NCI-H460 (cell line): ENCODE measurements at places on chromosomes 7 and 10.

DNA sequence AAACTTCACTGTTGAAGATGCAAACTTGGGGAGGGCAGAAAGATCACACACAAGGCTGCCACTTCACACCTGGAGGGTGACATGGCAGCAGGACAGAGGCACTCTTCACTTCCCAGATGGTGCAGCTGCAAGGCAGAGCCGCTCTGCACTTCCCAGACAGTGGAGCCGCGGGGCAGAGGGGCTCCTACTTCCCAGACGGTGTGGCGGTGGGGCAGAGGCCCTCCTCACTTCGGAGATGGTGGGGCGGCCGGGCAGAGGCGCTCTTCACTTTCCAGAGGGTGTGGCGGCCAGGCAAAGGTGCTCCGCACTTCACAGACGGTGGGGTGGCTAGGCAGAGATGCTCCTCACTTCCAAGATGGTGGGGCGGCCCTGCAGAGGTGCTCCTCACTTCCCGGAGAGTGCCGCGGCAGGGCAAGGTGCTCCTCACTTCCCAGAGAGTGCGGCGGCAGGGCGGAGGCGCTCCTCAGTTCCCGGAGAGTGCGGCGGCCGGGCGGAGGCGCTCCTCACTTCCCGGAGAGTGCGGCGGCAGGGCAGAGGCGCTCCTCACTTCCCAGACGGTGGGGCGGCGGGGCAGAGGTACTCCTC, 58.3 kb upstream of the PPP1R9A start:
- DNase-seq: no peak

GRCh38 chr10:114751856-114752255, 69.7 kb upstream of the FHIP2A start:
- no peak for DNase-seq

GRCh38 chr7:155455132-155455693, 2.7 kb upstream of the EN2 start:
- DNase-seq: no peak

DNA sequence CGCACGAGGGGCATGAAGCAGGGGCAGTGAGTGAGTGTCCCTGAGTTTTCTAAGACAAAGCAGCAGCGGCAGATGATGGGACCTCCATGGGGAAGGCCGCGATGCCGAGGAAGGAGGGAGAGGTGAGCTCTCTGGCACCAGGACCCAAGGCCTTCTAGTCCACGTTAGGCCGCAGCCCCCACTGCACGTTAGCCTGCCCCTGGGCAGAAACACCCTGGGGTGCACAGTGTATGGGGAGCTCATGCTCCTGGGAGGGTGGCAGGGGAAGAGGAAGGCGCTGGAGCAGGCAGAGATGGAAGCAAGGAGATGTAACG, 97.3 kb upstream of the IKZF1 start:
- no peak for DNase-seq

GRCh38 chr10:88379575-88379974, 203.5 kb downstream of the RNLS start:
- no peak for DNase-seq

DNA sequence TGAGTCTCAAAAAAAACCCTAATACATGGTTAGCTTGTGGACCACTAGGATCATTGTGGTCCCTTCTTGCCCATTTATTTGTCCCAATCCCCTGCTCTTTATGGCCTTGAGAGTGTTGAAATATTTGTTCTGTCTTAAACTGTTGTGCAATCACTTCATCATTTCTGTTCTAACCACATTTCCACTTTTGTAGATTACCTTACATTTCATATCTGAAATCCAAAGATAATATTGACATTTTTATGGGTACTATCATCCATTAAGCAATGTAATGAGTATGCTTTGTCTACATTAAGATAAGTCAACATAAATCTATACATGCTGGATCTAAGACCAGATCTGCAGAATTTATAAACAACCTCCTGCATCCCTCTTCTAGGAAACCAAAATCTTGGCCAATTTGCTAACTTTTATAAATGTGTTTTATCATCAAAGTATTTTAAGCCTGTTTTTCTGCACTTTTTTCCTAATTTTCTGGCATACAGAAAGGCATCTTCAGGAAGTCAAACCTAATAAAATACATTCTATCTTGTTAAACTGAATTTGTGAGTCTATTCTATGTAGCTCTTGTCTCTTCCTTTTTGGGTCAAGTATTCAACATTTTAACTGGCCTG, 359.4 kb upstream of the CELF2 start:
- no peak for DNase-seq

DNA sequence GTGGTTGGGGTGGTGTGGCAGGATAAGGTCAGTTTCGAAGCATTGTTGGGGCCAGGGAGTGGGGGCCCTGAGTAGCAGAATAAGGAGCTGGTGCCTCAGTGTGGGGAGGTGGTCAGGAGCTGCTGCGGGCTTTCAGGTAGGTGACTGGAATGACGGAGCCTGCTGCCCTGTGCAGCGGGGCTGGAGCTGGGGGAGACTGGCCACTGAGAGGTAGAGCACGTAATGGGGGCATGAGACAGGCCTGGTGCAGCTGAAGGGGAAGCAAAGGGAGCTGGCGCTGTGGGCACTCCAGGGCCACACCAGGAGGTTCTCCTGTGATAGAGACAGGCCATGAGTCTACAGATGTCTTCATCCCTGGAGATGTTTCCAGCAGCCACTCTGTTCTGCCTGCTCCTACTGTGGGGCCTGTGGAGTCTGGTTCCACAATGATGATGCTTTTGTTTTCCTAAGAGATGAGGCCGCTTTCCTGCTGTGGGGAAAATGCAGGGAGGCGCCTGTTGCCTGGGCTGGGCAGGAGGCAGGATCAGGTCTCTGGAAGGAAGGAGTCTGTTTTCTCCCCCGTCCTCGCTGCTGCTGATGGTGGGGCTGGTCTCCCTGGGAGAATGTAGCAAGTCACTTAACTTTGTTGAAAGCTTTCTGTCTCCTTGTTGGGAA, 31.1 kb downstream of the NUB1 start:
- no peak for DNase-seq

DNA sequence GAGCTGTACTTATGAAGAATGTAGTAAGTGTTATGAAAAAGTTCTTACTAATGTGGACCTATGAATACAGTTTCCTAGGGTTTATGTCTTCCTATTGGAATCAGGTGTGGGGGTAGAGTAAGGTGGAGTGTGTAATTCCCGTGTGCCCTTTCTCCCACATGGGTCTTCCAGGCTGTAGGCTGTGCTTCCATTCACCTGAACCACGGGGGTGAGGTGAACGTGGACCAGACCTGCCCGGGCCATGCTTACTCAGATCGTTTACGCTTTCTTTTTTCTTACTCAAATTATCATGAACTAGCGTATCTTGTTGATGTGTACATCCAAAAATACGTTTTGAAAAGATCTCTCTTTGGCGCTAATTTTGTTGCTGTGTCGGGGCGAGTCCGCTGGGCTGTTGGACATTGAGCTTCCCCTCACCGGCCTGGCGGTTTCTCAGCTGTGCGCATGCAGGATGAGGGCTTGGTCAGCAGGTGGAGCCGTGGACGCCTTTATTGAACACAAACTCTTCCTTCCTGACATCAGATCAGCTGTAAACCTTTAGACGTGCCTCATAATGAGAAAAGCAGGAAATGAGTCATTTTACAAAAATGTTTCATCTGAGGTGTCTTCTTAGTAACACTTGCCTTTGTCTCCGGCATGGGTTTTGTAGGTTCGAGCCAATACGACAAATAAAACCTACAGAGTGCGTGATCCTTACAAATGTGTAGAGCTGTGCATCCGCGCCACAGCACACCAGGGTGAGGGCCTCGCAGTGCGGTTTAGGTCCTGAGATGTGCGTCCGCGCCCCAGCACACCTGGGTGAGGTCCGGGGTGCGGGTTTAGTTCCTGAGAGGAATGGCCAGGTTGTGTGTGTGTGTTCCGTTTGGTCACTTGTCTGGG, 53.8 kb downstream of the WDR37 start:
- DNase-seq: peak; percentile 60

- DNase-seq: no peak
Measured at GRCh38 chr7:142436601-142437000, 178.7 kb upstream of the PRSS58 start.

DNA sequence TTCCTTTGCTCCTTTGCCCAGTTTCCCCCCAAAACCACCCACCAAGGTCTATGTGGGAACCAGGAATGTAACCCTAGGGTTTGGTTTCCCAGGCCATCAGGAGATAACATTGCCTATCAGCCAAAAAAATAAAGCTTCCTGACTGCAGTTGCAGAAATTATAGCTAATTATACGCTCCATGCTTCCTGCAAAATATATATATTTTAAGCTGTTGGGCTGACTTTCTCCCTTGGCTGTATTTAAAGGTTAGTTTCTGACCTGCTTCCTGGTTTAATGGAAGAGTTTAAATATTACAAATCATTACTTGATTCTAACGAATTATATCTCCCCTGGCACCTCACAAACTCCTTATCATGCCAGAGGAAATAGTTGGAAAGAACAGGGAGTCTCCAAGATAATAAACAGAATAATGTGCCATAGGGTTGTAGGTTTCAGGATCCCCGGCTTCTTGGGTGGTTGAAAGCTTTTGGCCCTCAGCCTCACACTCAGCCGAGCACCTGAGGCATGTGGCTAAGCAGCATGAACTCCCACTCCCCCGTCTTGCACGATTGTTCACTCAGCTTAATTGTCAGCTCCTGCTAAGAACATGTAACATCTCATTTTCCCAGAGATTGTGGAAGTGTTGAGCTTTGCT, 79.9 kb downstream of the FZD1 start:
- no peak for DNase-seq

DNA sequence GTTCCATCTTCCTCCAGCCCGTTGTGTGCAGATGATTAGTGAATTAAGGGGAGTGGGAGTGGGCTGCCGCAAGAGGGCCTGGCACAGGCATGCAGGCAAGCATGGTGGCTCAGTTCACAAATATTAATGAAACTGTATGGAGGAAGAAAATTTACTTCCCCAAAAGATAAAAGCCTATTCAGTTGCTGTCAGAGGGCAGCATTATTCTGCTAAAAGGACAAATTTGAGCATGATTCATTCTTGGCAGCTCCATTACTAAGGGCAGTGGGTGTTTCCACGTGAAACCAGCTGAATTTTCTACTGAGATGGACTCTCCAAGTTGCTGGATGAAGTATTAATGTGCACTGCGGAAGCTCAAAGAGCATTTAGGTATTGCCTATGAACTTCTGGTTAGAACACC, 90.9 kb upstream of the WDR11 start:
- no peak for DNase-seq

DNA sequence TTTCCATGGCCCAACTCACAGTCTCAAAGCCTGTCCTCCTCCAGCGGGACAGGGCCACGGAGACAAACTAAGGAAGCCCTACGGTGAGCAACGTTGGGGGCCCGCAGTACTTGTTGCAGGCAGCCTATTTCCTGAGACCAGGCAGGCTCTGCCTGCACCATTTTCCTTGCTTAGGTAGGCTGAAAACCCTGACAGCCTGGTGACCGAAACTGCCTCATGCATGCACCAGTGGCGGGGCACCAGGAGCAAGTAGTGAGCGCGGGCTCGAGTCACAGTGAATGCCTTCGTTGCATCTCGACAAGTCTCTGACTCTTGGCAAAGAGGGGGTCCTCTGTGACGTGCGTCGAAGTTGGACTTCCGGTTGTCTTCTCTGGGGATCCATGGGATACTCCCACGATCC, 23.3 kb upstream of the ZNF273 start:
- DNase-seq: no peak

DNA sequence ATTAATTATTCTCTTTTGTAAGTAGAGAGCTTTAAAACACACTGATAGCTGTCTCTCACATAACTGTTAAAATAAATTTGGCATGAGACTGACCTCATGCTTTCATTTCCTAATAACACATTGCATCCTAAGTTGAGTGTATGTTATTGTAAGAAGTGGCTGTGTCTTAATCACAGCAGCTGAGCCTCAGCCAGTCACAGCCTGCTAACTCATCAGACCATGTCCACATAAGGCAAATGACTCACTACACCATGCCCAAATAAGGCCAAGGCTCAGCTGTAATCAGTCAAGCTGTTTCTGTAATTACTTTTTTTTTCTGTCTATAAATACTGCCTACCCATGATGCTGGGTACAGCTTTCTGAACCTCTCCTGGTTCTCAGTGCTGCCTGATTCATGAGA, 860.9 kb downstream of the XPNPEP1 start:
- DNase-seq: no peak

DNA sequence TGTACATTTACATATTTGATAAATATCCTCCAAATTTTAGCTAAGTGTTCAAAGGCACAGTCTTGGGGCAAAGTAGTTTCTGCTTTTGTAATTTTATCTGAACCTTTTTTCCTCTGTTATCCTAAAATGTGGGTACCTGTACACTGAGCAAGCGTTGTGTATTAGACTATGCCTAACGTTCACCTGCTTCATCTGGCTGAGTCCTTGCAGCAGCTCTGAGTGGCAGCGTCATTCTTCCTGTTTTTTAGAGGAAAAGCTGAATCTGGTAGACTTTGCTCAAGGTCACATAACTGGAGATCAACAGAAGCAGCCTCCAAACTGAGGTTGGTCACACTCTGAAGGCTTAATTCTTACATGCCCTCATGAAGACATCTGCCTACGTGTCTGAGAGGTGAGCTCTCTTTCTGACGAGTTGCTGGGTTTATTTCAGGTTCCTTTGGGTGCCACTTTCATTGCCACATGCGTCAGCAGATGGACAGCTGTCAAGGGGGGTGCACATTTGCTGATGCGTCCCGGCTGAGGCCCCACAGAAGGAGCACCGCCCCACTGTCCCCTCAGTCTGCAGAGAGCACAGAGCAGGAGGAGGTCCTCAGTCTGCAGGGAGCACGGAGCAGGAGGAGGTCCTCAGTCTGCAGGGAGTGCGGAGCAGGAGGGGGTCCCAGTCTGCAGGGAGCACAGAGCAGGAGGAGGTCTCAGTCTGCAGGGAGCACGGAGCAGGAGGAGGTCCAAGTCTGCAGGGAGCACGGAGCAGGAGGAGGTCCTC, 406.5 kb upstream of the SHH start:
- no peak for DNase-seq

DNA sequence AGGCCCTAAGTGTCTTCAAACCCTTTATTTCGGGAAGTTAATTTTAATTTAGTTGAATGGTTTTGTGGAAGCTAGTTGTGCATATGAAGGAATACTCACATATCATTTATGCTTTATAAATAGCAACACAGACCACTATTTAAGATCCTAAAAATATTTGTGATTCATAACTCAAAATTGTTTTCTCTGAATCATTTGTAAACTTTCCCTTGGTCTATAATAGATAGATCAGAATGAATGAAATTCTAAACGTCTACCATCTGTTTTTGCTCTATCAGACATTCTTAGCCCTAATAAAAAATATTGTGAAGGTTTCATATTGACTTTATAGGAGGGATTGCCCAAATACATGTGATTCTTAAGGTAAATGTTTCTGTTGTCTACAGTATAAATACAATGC, 43.5 kb downstream of the LOXL4 start:
- no peak for DNase-seq

- no peak for DNase-seq
Measured at GRCh38 chr7:86956567-86956966, 102.9 kb downstream of the ELAPOR2 start.

- no peak for DNase-seq
Measured at GRCh38 chr10:101615525-101616116, 27.5 kb downstream of the DPCD start.

- peak; percentile 71 for DNase-seq
Measured at GRCh38 chr10:114876602-114877300, 55.2 kb downstream of the FHIP2A start.

- DNase-seq: no peak
Measured at GRCh38 chr10:51083356-51083853, 9.1 kb downstream of the PRKG1 start.

GRCh38 chr7:116955801-116956476, 2.6 kb downstream of the ST7 start:
- DNase-seq: no peak

GRCh38 chr10:85060944-85061343, 732.6 kb downstream of the CCSER2 start:
- DNase-seq: no peak
